ENCODE measurements at places on chromosomes 3 and 15. TPM values are rescaled to one million over a fixed set of nuclear protein-coding genes. Genes with fewer than 3 reads are reported as not detected.

Gene RYR3
- total RNA-seq, result 0.08 TPM

Gene SLC9A9
- 4.9 TPM for total RNA-seq

Gene CIP2A
- 1.6 TPM for total RNA-seq

Gene DLEC1
- total RNA-seq, result 0.08 TPM

Gene IL17RD
- 9.6 TPM for total RNA-seq

Gene IGSF10
- total RNA-seq, result 3.1 TPM

Gene USP50
- not detected for total RNA-seq

Gene PLA1A
- total RNA-seq, result 2.8 TPM

Gene ACKR4
- total RNA-seq, result 5.2 TPM

Gene PAQR5
- total RNA-seq, result 0.63 TPM

Data from left ventricle myocardium inferior (tissue), 1 donor.